ENCODE measurements at places on chromosomes 1 and 21.

GRCh38 chr1:18641005-18641941 lies 10.6 kb downstream of the PAX7 start:
- DNase-seq: no peak

DNA sequence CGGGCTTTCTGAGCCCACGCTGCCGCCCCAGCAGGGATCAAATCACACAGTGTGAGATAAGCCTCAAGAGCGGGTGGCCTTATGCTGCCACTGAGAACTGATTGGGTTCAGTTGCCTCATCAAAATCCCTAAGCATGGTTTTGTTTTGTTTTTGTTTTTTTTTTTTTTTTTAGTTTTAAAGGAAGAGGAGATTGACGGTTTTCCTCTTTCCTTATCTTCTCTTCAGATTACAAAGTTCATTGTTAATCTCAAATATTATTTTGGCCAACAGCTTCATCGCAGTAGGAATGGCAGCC lies 651 bp downstream of the COA6 start:
- DNase-seq: no peak

GRCh38 chr1:34332996-34333395 lies 156.3 kb downstream of the C1orf94 start:
- DNase-seq: no peak

DNA sequence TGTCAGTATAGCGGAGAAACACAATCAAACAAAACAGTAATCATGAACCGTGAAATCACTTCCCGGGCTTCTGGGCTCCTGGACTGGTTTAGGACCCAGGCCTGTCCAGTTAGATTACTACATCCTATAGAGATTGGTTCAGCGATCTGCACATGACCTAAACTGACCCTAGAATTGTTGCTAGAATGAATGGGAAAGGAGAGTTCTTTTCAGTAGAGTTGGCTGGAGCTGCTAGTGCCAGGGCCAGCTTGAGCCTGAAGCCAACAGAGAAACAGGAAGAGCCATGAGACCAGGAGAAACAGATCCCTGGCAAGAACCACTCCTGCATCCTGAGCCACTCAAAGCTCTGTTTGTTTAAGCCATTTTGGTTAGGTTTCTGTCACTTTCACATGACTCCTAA lies 474.3 kb upstream of the C1orf87 start:
- DNase-seq: no peak

GRCh38 chr1:205535866-205536758 lies 31.6 kb downstream of the CDK18 start:
- no peak for DNase-seq

DNA sequence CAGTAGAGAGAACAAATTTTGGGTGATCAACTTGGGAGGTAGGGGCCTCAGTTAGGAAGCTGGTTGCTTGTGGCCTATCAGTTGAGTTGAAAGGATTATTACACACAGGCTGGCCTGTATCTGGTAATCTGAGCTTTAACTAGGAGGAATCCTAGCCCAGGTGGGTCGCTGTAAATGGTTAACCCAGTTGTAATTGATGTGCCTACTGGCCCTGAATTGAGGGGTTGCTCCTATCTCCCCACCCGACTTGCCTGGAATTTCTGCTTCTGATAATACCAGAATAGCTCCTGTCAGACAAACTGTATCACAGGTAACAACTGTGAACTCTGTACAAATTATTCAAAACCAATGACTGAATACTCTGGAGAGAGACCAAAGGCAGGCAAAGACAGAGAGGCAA lies 210.4 kb upstream of the RUNX1 start:
- DNase-seq: no peak

GRCh38 chr1:108686614-108687313 lies 5.3 kb upstream of the PRPF38B start:
- peak; percentile 56 for DNase-seq

GRCh38 chr1:34380526-34381124 lies 203.9 kb downstream of the C1orf94 start:
- DNase-seq: no peak

DNA sequence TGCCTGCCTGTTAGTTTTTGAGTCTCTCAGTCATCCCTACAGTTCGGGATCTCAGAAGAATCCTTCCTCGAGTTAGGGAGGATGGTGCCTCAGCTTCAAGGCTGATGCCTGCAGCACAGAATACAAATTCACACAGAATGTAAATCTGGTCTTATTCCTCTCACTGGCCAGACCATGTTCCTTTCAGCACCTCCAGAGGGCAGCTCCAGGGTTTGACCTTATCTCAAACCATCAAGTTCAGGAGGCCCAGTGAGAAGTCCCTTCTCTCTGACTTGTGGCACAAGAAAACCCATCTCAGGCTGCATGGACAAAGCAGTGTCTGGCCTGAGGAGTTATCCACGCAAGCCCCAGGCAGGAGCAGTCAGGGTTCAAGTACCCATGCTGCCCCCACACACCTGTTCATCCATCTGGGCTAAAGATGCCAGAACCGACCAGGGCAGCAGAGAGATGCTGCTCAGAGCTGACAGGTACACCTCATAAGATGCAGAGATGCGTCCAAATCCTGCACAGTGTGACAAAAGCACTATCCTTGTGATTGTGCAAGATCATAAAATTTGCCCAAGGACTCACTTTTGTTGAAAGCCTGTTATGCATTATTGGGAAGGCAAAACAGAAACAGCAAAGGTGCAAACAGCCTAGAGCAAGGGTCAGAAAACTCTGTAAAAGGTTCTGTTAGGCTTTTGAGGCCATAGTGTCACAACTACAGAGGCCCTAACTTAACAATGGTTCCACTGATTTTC lies 49.8 kb downstream of the BCAR3 start:
- DNase-seq: no peak

- DNase-seq: no peak
These were observed 12.8 kb downstream of the PRDM15 start for GRCh38 chr21:41866274-41866809.

DNA sequence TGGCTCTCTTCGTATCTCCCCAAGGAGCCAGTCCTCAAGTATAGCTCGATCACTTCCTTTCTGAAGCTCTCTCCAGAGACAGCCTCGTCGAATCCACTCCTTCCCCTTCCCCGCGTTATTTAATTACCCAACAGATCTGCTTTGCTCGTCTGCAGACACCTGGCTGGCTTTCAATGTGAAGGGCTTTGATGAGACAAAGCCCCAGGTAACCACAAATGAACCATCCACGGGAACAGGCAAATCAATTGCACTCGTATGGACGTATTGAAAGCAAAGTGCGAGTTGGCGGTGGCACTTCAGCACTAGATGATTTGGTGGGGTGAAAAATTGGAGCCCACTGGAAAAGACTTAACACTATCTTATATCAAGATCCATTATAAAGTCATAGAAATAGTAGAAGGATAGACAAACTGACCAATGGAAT lies 364 bp upstream of the BCAR3 start:
- no peak for DNase-seq

DNA sequence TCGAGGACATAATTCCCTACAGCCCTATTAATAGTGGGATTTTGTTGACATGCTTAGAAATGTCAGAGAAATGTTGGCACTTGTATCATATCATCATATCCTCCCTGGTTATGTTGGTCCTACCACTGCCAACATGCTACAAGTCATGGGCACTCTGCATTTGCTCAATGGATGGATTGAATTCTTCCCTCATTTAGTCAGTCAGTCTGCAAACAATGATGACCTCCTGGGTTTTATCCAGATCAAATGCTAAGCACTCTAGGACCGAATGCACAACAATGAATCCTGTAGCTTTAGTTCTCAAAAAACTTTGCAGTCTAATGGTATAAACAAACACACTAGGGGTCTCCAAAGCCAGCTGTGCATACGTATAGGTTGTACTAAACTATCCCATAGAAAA lies 357.2 kb upstream of the DPYD start:
- DNase-seq: no peak

DNA sequence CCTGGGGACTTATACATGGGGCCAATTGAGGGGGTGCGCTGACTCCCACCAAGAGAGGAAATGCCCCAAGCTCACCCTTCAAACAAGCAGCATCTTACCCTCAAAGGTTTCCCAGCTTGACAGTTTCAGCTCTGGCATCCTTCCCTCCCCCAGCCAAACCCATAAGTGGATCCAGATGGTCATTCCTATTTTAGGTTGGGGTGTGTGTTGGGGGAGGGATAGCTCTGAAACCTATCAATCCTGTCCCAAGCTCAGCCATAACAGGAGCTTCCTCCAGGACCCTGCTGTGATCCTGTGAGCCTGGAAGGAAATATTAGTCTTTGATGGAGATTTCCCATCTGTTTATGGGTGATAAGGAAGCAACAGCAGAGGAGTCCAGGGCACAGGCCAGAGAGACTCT lies 3.4 kb upstream of the TMEM222 start:
- DNase-seq: peak; percentile 53

GRCh38 chr1:21034725-21035628 lies 141.7 kb downstream of the EIF4G3 start:
- DNase-seq: no peak

DNA sequence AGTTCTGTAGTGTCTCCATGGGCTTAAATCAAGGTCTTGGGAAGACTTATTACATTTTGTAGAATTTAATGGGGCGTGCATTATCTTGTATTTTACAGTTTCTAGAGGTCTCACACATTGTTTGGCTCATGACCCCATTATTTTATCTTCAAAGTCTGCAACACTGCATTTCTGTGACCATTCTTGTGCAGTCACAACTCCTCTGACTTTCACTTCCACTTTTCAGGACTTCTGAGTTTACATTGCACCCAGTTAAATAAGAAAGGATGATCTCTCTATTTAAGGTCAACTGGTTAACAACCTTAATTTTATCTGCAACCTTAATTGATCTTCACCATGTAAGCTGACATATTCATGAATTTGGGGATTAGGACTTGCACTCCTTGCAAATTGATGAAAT lies 1186.6 kb downstream of the MRPL39 start:
- no peak for DNase-seq

DNA sequence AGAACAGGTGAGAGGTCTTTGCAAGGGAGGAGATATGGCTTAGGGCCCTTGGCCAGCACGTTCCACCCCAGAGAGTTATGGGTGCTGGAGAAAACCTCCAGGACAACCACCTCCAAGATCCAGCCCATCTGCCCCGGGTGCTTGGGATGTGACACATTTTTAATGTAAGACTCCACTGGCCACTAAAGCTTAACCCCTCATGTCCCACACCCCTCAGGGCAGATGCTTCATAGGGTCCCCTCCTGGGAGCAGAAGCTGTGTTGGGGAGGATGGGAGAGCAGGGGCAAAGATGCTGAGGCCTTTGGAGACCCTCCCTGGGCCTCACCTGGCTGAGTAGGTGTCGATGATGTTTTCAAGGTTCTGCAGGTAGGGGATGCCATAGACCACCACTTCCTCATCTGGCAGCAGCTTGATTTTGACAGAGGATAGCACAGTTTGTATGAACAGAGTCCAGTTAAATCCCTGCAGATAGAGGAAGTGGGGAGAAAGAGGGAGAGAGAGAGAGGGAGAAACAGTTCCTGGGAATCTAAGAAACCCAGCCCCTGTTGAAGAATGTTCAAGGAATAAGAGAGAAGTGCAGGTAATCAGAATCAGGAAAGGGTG lies 11.9 kb downstream of the PRXL2B start:
- DNase-seq: no peak

- DNase-seq: no peak
These were observed 333 bp upstream of the CHAF1B start for GRCh38 chr21:36384885-36385232.

DNA sequence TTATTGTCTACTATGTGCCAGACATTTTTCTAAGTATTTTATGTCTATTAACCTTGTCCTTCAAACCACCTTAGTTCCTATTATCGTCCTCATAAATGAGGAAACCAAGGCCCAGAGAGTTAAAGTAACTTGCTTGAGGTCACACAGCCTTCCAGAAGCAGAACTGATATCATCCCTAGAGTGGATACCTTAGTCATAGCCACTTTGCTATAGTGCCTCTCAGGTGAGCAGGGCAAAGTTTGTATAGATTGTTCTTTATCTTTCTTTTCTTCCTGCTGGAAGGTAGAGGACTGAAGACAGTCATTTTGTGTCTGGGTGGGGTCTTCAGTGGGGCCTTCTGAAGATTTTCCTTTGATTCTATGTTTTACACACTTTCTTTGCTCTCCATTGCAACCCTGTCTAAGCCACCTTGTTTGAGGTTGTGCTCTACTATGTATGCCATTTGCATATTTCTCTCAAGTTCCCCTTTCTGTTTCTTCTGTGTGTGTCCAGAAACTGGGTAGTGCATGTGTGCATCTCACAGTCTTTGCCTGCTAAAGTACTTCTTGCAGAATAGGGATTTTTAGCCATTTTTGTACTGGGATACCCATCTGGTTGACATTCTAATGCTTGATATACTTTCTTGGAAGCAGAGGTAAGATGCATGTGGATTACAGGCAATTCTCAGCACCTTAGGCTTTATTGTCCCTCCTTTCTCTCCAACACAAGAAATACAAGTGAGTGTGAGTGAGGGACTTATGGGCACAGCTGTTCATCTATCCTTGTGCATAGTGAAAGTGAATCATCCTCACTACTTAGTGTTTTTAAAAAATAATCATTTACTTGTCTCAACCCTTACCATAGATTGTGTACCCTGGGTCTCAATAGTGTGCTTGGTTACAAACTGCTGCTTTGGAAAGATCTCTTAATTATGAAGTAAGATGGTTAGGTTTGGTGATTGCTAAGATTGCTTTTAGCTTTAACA lies 207.6 kb upstream of the HMCN1 start:
- no peak for DNase-seq

- DNase-seq: peak; percentile 69
These were observed 57.3 kb downstream of the PSMG1 start for GRCh38 chr21:39125752-39126485.

- DNase-seq: peak; percentile 93
These were observed 32.2 kb downstream of the BATF3 start for GRCh38 chr1:212667223-212668139.

- DNase-seq: no peak
These were observed 20.0 kb downstream of the MEF2D start for GRCh38 chr1:156480411-156481192.

GRCh38 chr1:12430525-12430924 lies 187.5 kb downstream of the DHRS3 start:
- DNase-seq: no peak

DNA sequence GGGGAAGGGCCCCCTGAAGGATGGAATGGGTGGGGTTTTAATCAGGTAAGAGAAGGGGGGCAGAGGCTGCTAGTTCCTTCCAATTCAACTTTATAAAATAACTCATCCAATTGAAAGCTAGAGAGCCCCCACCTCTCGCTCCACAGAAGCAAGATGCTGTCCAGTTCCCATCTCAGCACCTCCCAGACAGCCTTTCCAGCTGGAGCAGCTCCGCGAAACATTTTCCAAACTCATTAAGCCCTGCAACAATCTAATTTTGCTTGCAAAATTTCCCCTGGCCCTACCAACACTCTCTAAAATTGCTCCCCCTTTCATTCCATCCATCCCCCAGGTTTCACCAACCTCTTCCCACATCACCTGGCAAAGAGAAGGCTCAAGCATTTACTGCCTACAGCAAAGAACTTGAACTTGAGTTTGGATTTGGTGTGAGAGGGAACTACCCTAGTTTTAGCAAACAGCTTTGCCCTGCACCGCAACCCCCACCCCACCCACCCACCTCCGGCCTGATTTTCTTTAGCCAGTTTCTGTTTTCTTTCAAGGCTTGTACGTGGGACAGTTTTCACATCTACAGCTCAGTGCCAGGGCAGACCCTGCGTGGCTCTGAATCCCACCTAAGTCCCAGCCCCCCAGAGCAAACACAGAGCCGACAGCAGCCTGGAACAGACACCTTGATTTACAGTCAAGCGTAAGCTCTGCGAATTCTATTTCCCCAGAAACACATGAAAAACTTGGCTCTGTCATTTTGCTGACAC lies 46.7 kb downstream of the SYF2 start:
- DNase-seq: no peak
